ENCODE measurements at places on chromosomes 12 and 14. TPM values are rescaled to one million over a fixed set of nuclear protein-coding genes. Genes with fewer than 3 reads are reported as not detected.

DNA sequence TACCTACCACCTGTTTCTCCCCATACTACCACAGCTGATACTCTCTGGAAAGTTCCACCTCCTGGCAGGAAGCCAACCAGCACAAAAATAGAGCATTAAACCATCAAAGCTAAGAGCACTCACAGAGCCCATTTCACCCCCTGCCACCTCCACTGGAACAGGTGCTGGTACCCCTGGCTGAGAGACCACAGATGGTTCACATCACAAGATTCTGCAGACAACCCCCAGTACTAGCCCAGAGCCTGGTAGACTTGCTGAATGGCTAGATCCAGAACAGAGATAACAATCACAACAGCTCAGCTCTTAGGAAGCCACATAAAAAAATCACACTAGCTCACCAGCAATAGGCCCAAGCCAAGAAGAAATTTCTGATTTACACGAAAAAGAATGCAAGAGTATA, 855.2 kb downstream of the FSCB start:
- H3K36me3 ChIP-seq = no peaks in the 10 kb centered on the region
- H3K27ac ChIP-seq = no peak overlapping the region
- H3K4me3 ChIP-seq = no peak overlapping the region
- no peaks in the 10 kb centered on the region for H3K27me3 ChIP-seq

- H3K4me1 ChIP-seq = no peaks in the 10 kb centered on the region
- no peaks in the 10 kb centered on the region for H3K27me3 ChIP-seq
- H3K36me3 ChIP-seq = peaks cover 4% of the 10 kb centered on the region
- no peak overlapping the region for H3K4me3 ChIP-seq
- H3K27ac ChIP-seq = no peak overlapping the region
- no peak for DNase-seq
Observed at GRCh38 chr12:119730381-119730780, 62.4 kb downstream of the PRKAB1 start.

- H3K27ac ChIP-seq = no peak overlapping the region
- H3K36me3 ChIP-seq = no peaks in the 10 kb centered on the region
- no peak for DNase-seq
- no peak overlapping the region for H3K4me3 ChIP-seq
- no peaks in the 10 kb centered on the region for H3K27me3 ChIP-seq
- H3K4me1 ChIP-seq = no peaks in the 10 kb centered on the region
Observed at GRCh38 chr14:101507836-101508150, 53.5 kb upstream of the DIO3 start.

DNA sequence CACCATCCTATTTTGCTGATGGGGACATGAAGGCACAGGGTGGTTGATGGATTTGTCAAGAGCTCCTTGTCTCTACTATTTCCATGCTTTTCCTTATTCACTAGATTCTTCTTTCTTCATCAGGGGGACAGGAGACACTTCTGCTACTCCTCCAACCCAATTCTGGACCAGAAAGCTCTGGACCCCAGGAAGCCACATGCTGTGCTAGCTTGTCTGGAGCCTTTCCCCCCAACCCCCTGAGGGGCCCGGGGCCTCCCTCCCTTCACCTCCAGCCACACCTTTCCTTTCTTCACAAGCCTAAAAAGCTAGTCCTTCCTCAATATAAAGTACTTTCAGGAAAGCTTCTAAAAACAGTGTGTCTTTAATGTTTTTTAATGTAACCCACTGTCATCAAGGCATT, 75.1 kb upstream of the CAPRIN2 start:
- H3K4me1 ChIP-seq = no peaks in the 10 kb centered on the region
- DNase-seq = peak; percentile 55
- H3K27ac ChIP-seq = no peak overlapping the region
- H3K36me3 ChIP-seq = no peaks in the 10 kb centered on the region
- no peak overlapping the region for H3K4me3 ChIP-seq
- no peaks in the 10 kb centered on the region for H3K27me3 ChIP-seq

- no peak overlapping the region for H3K27ac ChIP-seq
- DNase-seq = no peak
- no peaks in the 10 kb centered on the region for H3K4me1 ChIP-seq
- H3K36me3 ChIP-seq = no peaks in the 10 kb centered on the region
- H3K4me3 ChIP-seq = no peak overlapping the region
Observed at GRCh38 chr12:89907659-89908058, 199.0 kb upstream of the ATP2B1 start.

The KRT81 gene
- total RNA-seq = 0.19 TPM
